ENCODE measurements at places on chromosomes 3 and 15. TPM values are rescaled to one million over a fixed set of nuclear protein-coding genes. Genes with fewer than 3 reads are reported as not detected.

ZNF80 gene
- 0.71 TPM for total RNA-seq

ARNT2 gene
- total RNA-seq: not detected

A4GNT gene
- total RNA-seq: not detected

DNASE1L3 gene
- not detected for total RNA-seq

ZNF609 gene
- 35.4 TPM for total RNA-seq

VPS8 gene
- total RNA-seq: 45.9 TPM

GRCh38 chr3:156680243-156680914, 6.0 kb downstream of the TIPARP start:
- no peak for DNase-seq

DNA sequence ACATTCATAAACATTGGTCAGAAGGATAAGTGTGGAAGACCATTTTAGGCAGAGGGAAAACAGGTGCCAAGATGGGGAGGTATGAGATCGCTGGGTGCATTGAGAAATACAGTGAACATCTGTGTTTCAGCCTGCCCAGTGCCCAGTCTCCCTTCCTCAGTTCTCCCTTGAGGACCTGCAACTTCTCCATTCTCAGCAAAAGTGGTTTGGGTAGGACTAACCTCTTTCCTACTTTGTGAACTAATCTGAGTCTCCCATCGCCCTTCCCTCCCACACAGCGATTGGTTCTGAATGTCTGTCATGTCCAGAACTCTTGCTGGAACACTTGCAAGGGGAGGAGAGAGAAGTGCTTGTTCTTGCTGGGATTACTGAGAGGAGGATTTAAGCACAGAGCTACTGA, 10.9 kb upstream of the CCNL1 start:
- no peak for DNase-seq

- no peak for DNase-seq
Measured at GRCh38 chr15:88913850-88914169, 631 bp upstream of the MFGE8 start.

GRCh38 chr3:115704661-115705338, 81.5 kb downstream of the GAP43 start:
- DNase-seq: no peak

GRCh38 chr3:142027735-142028134, 121.6 kb downstream of the TFDP2 start:
- no peak for DNase-seq

DNA sequence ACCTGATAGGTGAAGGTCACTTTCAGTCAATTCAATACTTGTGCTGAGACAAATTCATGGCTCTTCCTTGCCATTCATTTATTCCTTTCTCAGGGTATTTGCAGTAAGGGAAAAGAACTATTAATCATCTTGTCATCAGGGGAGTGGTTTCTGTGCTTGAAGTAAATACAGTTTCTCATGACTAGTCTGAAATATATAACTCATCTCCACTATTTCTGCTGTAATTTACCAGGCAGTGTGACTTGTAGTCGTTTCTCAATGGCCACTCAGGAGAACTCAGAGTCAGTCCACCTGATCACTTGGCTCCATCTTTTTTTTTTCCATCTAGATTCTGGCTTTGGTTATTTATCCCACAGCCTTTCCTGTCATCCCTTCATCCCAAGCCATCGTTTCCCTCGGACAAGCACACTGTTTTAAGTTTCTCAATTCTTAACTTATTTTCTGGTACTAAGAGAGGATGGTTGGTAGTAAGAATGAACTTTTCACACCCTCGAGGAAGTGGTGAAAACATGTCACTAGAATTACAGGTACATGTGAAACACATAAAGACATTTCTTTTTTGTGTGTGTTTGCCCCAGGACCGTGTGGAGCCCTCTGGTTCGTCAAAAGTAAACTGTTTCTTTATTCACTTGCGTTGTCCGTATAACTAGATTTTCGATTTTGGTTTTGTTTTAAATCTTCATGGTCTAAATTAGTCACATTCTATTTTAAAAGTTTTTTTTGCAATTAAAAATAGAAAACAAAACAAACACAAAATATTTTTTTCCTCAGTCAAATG, 620.2 kb downstream of the ZBBX start:
- DNase-seq: no peak

- DNase-seq: no peak
Measured at GRCh38 chr3:99126316-99126715, 224.8 kb upstream of the DCBLD2 start.

DNA sequence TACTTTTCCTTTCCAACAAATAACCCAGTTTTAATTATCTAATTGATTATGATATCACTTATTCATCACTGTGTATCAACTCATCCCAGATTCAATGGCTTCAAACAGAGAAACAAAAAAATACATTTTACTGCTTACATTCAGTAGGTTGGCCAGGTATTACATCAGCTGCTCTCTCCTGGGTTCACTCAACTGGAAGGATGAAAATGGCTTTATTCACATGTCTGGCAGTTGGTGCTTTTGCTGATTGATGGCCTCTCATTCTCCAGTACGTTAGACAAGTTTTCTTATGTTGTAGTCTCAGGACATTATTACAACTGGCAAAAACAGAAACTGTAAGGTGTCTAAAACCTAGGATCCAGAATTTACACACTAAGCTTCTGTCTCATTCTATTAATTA, 811.0 kb upstream of the ALCAM start:
- no peak for DNase-seq

DNA sequence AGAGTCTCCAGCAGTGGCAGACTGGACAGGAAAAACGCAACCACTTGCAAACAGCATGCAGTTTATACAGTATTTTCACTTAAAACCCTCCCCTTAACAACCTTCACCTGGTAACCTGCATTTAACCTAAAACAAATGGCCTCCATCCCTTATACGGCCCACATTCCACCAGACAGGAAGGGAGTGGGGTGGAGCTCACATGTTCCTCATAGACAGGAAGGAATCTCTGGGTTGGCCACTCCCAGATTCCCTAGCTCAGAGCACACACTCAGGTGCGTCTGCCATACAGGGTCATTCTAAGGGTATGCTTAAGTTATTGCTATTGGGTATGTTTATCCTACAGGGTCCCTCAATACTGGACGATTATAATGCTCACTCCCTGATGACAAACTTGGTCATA, 16.8 kb upstream of the ABHD2 start:
- no peak for DNase-seq

All from activated naive CD4-positive, alpha-beta T cell treated with anti-CD3 and anti-CD28 coated beads, Interleukin-2, amount 50 U/mL, for 72 hours (primary cell).